CD4-positive, alpha-beta T cell treated with Interleukin-17A for 1 hour (primary cell): ENCODE measurements at places on chromosomes 5 and 9.
A peak's percentile ranks its signal among the peaks of the same experiment; 100 is the strongest.

DNA sequence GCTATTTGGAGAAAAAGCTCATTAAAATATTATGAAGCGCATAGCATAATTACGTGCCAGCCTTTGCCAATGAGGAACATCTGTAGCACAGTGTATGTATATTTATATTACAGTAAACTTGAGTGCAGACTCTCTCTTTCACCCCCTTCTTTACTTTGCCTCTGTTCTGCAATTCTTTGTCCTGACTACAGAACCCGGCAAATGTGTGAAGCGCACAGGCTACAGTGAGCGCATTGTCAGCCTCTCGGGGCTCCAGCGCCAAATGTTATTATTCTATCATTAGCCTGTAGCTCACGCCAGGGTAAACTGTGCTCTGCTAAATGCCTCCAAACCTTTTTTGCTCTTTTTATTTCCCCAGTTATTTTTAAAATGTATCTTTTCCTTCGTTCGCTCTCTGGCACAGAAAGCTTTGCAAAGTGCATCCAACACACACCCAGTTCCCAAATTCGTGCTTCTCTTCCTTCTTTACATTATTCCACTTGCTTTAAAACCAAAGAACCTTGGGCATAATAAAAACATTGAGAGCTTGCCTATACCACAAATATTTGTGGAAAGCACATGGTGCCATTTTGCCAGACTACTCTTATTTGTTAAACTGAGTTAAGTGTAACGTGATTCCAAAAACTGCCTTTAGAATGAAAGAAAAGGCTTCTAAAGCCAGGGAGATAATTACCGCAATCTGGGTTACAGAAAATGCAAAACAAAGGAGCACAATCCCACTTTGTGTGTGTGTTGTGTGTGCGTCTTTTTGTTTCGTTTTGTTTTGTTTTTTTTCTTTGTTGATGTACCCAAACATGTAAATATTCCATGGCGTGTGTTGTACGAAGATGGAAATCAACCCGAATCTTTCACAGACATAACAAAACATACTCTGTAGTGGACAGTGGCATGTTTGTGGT is 164.1 kb upstream of the MPDZ start:
- DNase-seq = no peak

GRCh38 chr9:109422641-109423040 is 75.5 kb downstream of the PTPN3 start:
- no peak for DNase-seq

- no peak for DNase-seq
Observed at GRCh38 chr5:154309805-154310204, 119.3 kb downstream of the GALNT10 start.

DNA sequence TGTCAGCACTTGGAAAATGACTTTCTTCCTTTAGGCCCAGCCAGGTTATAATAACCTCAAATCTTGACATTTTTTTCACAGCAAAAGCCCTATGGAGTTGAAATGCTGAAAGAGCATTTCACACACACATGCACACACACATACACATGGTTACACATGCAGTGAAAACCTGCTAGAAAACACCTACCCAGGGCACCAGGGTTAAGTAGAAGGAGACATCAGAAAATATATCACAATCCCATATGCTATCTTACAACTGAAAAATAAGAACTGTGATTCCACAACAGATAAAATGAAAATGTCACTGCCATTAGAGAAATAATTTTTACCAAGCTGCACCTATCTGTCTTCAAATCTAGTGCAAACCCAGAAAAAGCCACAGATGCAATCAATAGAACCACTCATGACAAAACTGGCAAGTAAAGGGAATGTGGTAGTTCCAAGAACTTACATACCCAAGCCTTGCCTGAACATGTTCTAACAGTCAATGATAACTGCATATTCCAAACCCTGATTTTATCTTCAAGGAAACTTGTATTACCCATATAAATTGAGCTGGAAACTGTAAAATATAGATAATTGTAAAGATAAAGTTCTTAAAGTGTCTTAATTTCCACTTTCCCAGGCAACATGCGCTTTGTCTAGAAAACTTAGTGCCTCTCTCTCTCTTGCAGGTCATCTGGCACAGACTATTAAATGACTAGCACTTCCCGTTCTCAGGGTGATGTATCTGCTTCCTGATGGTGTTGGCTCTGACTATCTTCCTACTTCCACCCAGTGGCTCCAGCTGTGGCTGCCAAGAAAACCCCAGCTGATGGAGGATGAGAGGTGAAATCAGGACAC is 250.2 kb upstream of the PTGER4 start:
- peak; percentile 46 for DNase-seq

DNA sequence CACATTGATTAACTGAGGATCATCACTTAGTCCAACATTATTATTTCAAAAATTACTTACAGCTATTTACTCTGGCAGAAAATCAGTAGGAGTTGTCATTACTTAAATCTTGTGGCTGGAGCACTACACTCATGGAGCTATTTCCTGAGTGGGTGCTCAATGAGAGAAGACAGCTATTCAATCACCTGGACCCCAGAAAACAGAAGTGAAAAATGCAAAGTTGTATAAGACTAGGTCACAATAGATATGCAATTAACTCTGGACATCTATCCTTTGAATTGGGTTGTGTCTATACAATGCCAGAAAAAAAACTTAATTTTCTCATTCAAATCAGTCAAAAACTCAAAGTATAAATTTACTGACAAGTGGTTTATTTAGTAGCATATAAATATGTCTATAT is 340.9 kb downstream of the EFNA5 start:
- DNase-seq = no peak
